ENCODE measurements at places on chromosomes 6 and 20.

GRCh38 chr6:41037107-41037900 lies 1.7 kb downstream of the UNC5CL start:
- no peak for DNase-seq

GRCh38 chr6:3665608-3666007 lies 85.9 kb downstream of the PXDC1 start:
- DNase-seq = no peak

GRCh38 chr6:4420160-4420865 lies 284.9 kb upstream of the ECI2 start:
- no peak for DNase-seq

DNA sequence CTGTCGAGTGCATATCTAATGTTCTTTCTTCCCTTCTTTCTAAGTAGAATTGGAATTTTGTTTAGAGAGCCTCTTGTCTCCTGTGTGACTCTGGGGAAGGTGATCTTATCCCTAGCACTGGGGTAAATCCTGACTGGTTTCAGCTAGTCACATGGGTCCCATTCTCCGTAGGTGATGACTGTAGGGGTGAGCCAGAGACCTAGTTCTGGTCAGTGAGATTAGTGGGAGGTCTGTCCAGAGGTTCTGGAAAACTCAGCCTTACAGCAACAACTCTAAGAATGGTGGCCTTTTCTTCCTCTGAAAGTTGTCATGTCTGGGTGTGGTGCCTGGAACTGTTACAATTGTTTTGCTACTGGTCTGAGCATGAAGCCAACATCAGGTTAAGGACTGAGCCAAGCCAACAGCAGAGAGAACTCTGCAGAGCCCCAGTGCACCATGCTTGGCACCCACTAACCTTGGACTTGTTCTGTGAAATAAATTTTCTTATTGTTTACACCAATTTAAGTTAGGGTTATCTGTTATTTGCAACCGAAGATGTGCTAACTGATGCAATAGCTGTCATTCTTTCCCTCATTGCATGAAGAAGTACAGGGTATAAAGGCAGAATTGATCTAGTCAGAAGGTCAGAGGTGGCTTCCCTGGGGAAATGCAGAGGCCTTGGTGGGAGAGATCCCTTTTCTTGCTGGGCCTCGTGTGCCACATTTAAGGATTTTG lies 56.8 kb upstream of the TULP4 start:
- DNase-seq = no peak

DNA sequence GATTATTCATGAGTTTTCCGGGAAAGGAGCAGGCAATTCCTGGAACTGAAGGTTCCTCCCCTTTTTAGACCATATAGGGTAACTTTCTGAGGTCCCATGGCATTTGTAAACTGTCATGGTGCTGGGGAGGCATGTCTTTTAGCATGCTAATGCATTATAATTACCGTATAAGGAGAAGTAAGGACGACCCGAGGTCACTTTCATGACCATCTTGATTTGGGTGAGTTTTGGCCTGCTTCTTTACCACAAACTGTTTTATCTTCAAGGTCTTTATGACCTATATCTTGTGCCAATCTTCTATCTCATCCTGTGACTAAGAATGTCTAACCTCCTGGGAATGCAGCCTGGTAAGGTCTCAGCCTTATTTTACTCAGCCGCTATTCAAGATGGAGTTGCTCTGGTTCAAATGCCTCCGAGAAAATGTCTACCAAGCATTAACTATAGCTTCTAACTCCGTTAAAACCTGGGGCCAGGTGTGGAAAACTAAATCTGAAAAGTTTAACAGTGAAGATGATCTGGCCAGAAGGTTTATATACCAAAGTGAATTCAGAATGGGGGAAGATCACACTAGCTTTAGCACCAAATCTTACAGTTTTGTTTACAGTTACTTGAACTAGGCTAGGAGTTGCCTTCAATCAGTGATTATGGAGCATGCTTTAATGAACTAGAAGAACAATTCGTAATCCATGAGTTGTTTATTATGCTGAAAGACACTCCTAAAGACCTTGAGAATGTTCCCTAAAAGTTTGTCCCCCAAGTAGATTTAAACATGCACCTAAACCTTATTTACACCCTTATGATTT lies 80.0 kb upstream of the TOP1 start:
- no peak for DNase-seq

DNA sequence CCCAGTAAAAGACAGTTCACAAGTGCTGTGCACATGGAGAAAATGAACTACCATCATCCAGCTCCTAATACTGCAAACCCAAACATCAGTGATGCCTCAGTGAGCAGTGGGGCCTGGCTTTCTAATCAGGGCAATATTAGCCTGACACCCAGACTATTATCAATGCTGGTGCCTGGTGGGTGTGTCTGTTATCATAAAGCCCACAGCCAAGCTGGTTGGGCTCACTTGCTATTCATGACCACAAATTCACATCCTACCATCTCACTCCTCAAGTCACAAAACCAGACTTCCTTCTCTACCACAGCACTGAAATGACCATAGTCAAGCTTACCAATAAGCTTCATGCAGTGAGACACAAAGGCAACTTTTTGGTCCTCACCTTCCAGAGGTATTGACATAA lies 180.8 kb upstream of the PLN start:
- DNase-seq = no peak

DNA sequence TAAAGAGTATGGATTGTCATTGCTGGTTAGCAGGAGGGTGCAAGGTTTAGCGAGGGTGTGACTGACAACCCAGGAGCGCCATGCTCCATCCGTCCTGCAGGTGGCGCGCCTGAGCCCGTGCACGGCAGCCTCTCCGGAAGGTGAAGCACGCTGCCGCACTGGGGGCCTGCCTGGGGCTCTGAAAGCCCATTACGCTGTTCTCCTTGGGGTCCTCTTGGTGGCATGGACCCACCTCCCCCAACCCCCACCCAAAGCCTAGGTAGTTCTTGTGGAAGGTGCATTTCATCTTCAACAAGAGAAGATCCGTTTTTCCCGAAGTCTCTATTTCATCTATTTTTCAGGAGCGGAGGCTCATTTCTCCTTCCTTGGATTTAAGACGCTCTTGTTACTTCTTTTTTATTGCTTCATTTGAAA lies 197.4 kb upstream of the KCNG1 start:
- peak; percentile 71 for DNase-seq
